Activated CD4-positive, alpha-beta memory T cell treated with anti-CD3 and anti-CD28 coated beads, Interleukin-2, amount 10 ng/mL, durations not matched to agents 7 days and 5 days (primary cell): ENCODE measurements at places on chromosomes 3 and 15. TPM values are rescaled to one million over a fixed set of nuclear protein-coding genes. Genes with fewer than 3 reads are reported as not detected.

The GASK1A gene
- total RNA-seq: not detected

The NPAP1 gene
- total RNA-seq: not detected

The MESP2 gene
- total RNA-seq: not detected

The NME9 gene
- 0.43 TPM for total RNA-seq

The SYNPR gene
- total RNA-seq: not detected

The TNNC1 gene
- 2.3 TPM for total RNA-seq

The BFSP2 gene
- total RNA-seq: 1.0 TPM

The NISCH gene
- total RNA-seq: 75.0 TPM

The CNTN4 gene
- not detected for total RNA-seq

The XYLB gene
- total RNA-seq: 3.2 TPM

The RARRES1 gene
- total RNA-seq: not detected
